Left renal cortex interstitium (tissue), 4 donors: ENCODE measurements at places on chromosomes 3 and 15.

- peak; percentile 50 for DNase-seq
Measured at GRCh38 chr15:63870487-63871209, 36.9 kb upstream of the HERC1 start.

DNA sequence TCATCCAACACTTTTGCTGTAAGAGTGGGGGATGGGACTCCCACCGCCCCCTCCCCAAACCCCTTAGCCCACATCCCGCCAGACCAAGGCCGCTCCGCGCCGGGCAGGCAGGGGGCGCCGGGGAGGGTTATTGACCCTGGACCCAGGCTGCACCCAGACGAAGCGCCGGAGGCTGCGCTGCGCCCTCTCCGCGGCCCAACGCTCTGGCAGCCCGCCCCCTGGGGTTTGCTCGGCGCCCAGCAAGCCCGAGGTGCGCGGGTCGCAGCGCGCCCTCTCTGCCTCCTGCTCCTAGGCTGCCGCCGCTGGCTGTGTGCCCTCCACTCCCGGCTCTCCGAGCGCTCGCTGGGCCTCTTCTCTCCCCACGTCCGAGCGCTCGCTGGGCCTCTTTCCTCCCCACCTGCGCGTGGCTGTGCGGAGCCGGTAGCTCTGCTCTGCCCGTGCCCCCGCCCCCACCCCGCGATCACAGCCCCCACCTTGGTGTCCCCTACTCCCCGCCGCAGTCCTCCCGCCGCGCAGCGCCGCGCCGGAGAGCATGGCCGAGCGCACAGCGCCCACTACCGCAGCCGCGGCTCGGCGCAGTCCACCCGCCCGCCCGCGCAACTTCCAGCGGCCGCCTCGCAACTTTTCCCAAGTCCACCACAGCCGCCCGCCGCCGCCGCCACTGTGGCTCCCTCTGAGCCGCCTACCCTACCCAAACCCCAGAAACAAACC, 1.2 kb downstream of the MECOM start:
- DNase-seq = peak; percentile 56

DNA sequence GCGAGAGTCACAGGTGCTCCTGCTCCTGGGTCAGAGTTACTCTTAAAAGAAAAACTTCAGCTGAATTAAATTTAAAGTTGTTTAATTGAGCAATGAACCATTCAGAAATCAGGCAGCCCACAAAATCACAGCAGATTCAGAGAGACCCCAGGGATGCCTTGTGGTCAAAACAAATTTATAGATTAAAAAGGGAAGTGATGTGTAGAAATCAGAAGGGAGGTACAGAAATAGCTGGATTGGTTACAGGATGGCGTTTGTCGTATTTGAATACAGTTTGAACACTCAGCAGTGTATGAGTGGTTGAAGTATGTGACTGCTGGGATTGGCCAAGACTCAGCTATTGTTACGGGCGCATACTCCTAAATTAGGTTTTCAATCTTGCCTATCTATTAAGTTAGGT, 58.6 kb downstream of the UACA start:
- DNase-seq = no peak

GRCh38 chr3:141020143-141020830, 30.9 kb upstream of the SPSB4 start:
- DNase-seq = no peak

DNA sequence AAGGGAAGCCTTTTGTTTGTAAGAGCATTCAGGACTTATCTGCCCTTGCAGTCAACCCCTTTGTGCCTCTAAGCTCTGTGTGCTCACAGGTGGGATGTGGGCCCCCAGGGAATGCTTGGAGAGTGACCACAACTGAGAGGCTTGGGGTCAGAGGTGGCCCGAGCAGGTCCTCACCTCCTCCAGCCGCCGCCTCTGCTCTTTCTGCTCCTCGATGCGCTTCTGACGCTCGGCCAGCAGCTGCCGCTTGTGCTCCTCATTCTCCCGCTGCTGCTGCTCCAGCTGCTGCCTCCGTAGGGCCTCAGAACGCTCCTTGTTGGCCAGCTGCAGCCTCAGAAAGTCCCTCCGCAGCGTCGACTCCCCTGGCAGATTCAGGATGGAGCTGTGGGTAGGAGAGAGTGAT, 130.8 kb upstream of the SLC2A2 start:
- DNase-seq = peak; percentile 21

- DNase-seq = no peak
Measured at GRCh38 chr3:183822631-183823030, 2.7 kb downstream of the MAP6D1 start.

DNA sequence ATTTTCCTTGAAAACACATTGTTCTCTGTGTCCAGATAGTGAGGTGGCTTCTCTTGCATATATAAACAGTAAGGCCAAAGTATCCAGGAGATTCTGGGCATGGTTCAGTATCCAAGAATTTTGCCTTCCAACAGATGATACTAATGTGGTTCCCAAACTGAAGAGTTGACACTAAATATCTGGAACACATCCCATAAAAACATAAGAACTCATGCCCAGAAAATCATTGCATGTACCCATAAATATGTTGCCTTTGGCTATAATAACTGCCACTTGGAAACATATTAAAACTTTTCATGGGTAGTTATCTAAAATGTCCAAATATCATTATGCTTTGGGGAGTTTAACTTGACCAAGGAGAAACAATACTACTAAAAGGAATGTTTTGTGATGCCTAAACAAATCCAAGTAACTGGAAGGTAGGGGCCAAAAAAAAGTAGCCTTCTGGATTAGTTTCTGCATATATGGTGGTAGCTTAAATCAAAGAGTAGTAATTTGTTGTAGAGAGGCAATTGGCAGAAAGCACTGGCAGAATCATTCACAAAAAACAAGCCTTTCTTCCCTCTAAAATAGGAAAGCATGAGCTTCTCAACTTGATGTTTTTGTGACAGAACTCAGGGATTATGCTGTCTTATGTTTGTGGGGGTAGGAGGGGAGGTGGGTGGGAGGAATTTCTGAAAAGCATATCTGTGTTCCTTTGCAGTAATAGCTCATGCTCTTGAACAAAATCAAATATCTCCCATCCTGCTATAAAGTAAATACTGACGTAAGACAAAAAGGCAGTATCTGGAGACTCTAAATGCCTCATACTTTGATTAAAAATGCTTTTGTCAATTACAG, 753.9 kb downstream of the TUSC7 start:
- no peak for DNase-seq

- no peak for DNase-seq
Measured at GRCh38 chr3:80232760-80233159, 465.0 kb upstream of the ROBO1 start.

- no peak for DNase-seq
Measured at GRCh38 chr3:180184816-180185215, 148.1 kb upstream of the PEX5L start.

DNA sequence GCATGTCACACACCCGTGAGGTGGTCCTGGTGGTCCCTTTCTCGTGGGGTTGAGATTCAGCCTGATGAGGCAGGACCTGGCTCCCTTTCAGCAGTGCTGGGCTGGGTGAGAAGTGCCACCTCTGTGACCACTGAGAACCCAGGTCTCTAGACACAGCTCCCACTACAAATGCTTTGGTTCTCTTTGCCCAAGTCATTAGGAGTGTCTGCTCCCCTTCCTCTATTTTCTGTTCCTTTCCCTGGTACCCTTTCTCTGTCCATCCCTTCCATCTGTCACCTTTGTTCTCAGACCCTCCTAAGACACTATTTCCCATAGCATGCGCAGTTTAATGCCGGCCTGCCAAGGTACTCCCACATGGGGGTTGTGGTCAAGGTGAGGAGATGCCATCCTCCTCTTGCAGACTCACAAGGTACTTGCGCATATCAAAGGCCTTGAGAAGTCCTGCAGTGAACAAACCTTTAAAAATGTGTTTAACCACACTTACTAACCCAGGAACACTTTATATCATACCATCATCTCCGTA, 297.7 kb downstream of the LRTM1 start:
- no peak for DNase-seq

- DNase-seq = no peak
Measured at GRCh38 chr3:45055411-45056143, 29.5 kb downstream of the CLEC3B start.

- peak; percentile 33 for DNase-seq
Measured at GRCh38 chr3:190617185-190617584, 103.3 kb downstream of the IL1RAP start.

GRCh38 chr15:59035201-59035600, 47.7 kb downstream of the RNF111 start:
- no peak for DNase-seq
